ENCODE measurements at places on chromosomes 2 and 18.

DNA sequence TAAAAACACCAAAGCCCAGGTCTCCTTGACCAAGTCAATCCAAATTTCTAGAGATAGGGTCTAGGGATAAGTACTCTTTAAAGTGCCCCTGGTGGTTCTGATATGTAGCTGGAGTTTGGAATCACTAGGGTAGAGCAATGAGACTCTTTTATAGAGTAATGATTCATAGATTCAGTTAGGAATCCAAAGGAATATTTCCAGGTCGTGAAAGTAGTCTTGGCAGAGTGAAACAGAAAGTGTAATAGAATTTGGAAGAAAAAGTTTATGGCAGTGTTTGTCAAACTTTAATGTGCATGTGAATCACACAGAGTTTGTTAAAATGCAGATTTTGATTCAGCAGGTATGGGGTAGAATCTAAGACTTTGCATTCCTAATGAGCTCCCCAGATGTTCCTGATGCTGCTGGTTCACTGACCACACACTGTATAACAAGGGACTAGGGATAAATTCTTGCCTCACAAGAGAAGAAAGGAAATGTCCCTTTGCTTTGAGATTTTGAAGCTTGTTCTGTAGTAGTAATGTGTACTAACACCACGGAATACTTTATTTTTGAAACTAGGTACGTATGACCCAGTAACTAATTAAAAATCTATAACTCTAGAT lies 1.8 kb downstream of the UPP2 start:
- no peak overlapping the region for H3K4me3 ChIP-seq
- no peak for DNase-seq
- H3K4me1 ChIP-seq = no peaks in the 10 kb centered on the region

GRCh38 chr18:31603315-31603714 lies 11.6 kb downstream of the TTR start:
- H3K27me3 ChIP-seq = peaks cover 4% of the 10 kb centered on the region
- no peak overlapping the region for H3K4me3 ChIP-seq
- DNase-seq = no peak
- H3K4me1 ChIP-seq = no peaks in the 10 kb centered on the region
- no peaks in the 10 kb centered on the region for H3K36me3 ChIP-seq
- H3K27ac ChIP-seq = no peak overlapping the region

DNA sequence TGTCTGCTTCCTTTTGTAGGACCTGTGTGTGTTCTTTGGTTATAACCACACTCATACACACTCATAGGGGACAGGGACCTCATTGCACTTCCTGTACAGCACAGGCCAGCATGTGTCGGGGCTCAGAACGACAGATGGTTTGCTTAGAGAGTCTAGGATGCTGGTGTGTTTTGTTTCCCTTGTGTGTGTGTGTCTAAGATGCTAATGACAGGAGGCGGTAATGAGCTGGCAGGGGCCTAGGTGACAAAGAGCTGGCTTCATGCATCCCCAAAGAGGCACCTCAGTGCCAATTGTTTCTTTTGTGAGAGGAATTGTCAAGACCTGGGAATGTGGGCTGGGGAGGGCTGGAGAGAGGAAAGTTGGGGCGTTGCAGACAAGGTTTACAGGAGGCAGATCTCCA lies 66.6 kb downstream of the CELF4 start:
- DNase-seq = no peak
- H3K27ac ChIP-seq = no peak overlapping the region
- H3K36me3 ChIP-seq = no peaks in the 10 kb centered on the region

DNA sequence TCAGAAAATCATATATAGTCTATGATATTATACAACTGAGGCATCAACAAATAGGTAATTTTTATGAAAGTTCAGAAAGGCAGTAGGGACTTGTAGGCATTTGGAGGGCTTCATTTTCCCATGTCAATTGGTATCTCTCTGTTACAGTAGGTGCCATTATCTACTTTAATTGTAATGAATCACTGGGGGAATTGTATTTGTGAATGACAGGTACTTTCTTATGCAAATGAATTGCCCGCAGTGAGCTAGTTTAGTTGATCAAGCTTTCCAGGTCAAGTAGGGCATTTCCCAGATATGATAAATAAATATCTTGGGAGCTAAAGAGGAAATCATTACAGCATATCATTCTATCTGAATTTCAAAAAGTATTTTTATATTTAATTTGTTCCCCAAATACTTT lies 1116.3 kb downstream of the DPP10 start:
- no peaks in the 10 kb centered on the region for H3K27me3 ChIP-seq
- H3K4me1 ChIP-seq = no peaks in the 10 kb centered on the region
- H3K36me3 ChIP-seq = no peaks in the 10 kb centered on the region
- no peak for DNase-seq
- no peak overlapping the region for H3K27ac ChIP-seq

DNA sequence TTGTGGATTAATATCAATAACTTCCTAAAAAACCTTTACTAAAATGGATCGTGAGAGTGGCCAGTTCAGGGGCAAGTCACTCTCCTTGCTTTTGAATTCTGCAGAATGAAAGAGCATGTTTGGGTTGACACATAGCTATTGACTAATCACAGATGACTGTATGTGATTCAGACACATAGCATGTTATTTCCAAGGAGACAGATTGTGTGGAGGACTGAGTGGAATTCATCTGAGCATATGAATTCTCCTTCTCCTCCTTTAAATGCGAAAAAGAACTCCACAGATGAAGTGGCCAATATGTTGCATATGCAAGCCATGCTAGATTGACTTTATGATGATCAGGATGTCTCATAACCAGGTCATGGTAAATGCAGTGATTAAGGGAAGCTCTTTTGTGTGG lies 249.4 kb upstream of the FAM98A start:
- no peaks in the 10 kb centered on the region for H3K4me1 ChIP-seq
- no peak for DNase-seq
- H3K4me3 ChIP-seq = no peak overlapping the region
- H3K27ac ChIP-seq = no peak overlapping the region
- H3K27me3 ChIP-seq = no peaks in the 10 kb centered on the region
- no peaks in the 10 kb centered on the region for H3K36me3 ChIP-seq

DNA sequence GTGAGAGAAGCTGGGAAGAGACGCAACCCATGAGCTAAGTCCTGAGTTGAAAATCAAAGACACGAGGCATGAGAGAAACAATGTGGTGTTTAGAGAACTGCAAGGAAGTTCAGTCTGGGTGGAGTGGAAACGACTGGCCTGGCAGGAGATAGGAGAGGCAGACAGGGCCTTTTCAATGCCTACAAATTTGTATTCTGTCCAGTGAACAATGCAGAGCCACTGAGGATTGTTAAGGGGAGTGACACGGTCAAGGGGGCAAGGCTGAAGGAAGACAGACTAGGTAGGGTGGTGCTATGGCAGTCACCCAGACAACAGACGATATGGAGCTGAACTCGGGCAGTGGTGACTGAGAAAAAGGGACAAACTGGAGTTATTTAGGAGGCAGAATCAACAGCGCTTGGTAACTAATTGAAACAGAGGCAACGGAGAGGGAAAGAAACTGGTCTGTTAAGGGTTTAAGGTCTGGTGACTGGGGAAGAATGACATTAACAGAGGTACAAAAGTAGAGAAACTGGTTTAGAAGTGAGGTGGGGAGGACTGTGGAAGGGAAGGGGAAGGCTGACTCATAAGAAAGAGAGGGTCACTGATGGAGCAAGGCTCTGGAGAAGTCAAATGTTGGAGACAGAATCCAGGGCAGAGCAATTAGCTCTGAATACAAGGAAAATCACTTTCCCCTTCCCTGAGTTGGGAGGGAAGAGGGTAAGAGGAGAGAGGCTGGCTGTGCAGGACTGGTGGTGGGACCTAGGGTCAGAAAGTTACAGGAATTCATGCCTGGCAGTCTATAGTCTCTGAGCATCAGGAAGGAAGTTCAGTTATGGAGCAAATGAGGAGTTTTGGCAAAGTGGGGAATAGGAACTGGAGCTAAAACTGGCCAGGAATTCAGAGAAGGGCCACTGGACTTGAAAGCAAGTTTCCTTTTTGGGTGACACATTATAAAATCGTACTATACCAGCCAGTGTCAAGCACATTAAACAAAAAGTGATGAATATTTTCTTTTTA lies 63.4 kb upstream of the CHRNA1 start:
- DNase-seq = no peak
- H3K27ac ChIP-seq = no peak overlapping the region
- H3K27me3 ChIP-seq = no peaks in the 10 kb centered on the region
- H3K4me1 ChIP-seq = no peaks in the 10 kb centered on the region

- no peak for DNase-seq
- H3K27me3 ChIP-seq = peaks cover 4% of the 10 kb centered on the region
- no peak overlapping the region for H3K27ac ChIP-seq
- H3K4me1 ChIP-seq = no peaks in the 10 kb centered on the region
These were observed 2.0 kb downstream of the CSRNP3 start for GRCh38 chr2:165471349-165471950.

GRCh38 chr18:72830109-72830508 lies 37.7 kb downstream of the NETO1 start:
- H3K27ac ChIP-seq = no peak overlapping the region
- DNase-seq = no peak
- H3K36me3 ChIP-seq = peaks cover 5% of the 10 kb centered on the region

DNA sequence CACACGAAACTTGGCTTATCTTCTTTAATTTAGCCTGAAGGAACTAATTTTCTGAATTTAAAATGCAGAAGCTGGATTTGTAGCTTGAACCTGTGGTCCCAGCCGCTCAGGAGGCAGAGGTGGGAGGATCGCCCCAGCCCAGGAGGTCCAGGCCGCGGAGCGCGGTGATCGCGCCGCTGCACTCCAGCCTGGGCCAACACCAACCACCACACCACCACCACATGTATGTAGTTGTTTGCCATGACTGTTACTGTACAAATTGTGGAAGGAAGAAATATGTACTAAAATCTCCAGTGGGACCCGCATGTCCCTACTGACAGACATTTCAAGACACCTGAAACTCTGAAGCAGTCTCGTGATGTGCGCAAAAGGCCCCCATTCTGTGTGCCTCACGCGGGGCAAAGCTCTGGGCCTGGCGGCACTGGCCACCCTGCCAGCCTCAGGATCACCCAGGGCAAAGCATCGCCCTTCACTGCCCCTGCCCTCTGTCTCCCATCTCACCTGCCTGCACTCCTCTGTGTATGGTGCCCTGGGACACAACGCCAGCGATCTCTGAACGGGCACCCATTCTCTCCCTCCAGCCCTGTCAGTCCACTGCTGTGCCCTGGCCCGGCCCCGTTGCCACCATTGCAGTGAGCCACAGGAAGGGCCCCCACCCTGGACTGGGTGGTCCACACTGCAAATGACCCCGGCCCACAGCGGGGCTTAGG lies 10.1 kb upstream of the ADI1 start:
- H3K4me1 ChIP-seq = no peaks in the 10 kb centered on the region
- no peak overlapping the region for H3K4me3 ChIP-seq
- H3K27me3 ChIP-seq = no peaks in the 10 kb centered on the region
- no peak for DNase-seq

DNA sequence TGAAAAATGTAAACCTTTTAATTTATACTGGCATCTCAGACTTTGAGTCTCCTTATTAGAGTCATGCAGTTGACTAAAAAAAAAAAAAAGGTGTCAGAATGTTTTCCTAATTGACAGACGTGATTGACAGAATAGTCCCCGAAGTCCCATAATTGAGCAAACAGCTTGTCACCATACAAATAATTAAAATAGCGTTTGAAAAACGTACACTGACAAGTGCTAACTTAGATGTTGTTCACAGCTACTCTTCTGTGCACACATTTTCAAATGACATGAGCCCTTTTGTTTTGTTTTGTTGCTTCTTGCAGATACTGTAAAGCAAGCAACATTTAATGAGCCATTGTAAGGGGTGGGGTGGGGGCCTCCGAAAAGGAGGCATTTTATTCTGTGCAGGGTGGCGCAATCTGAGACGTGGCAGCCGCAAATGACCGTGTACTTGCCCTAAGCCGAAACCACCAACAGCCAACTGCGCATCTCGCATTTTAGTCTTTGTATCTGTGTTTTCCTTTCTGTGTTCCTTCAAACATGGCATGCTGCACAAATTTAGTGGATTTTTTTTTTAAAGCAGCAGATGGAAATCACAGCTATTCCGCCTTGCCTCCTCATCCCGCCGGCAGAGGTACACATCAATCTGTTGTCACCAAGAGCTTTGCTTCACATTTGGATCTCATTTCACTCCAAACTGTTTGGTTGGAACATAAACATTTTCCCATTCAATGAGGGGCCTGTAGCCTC lies 52.4 kb downstream of the LPIN1 start:
- no peak for DNase-seq
- H3K27ac ChIP-seq = no peak overlapping the region
- H3K27me3 ChIP-seq = no peaks in the 10 kb centered on the region

DNA sequence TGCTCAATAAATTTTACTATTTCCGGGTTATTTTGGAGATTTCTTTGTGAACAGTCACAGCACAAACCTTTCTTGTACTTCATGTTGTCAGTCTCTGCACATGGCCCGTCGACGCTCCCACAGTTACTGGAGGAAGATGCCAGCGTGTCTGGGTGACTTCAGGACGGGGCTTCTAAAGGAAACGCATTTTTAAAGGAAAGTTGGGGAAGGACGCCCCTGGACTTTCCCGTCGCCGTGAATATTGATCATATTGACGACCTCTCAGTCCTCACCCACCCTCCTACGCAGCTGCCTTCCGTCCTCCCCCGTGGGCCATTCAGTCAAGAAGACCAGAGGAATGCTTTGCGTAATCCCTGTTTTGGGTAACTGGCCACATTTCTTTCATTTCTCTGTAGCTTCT lies 71.1 kb upstream of the SNTG2 start:
- peaks cover 18% of the 10 kb centered on the region for H3K27me3 ChIP-seq
- H3K4me3 ChIP-seq = no peak overlapping the region
- H3K36me3 ChIP-seq = no peaks in the 10 kb centered on the region
- no peak for DNase-seq
- no peak overlapping the region for H3K27ac ChIP-seq
- no peaks in the 10 kb centered on the region for H3K4me1 ChIP-seq

GRCh38 chr2:9944330-9944758 lies 7.1 kb upstream of the GRHL1 start:
- no peaks in the 10 kb centered on the region for H3K36me3 ChIP-seq
- no peak overlapping the region for H3K4me3 ChIP-seq
- no peak overlapping the region for H3K27ac ChIP-seq
- H3K4me1 ChIP-seq = no peaks in the 10 kb centered on the region

DNA sequence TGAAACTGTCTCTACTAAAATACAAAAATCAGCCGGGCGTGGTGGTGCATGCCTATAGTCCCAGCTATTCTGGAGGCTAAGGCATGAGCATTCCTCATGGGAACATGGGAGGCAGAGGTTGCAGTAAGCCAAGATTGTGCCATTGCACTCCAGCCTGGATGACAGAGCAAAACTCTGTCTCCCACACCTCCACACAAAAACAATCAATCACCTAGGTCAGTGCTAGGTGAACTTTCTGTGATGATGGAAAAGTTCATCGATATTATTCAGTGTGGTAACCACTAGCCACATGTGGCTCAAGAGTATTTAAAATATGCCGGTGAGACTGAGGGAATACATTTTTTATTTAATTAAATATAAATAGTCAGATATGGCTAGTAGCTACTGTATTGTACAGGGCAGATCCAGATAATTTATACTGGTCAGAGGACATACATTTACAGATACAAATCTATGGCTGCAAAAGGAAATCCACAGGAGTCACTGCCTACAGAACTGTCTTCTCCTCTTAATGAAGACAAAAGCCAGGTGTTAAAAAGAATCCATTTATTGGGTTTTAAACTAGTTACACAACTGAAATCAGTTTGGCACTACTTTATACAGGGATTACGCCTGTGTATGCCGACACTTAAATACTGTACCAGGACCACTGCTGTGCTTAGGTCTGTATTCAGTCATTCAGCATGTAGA lies 3.9 kb upstream of the GPR75 start:
- no peak overlapping the region for H3K27ac ChIP-seq
- peaks cover 4% of the 10 kb centered on the region for H3K4me1 ChIP-seq
- H3K36me3 ChIP-seq = peaks cover 13% of the 10 kb centered on the region
- no peak overlapping the region for H3K4me3 ChIP-seq
- no peaks in the 10 kb centered on the region for H3K27me3 ChIP-seq

GRCh38 chr2:140257692-140258300 lies 1477.6 kb upstream of the NXPH2 start:
- no peak for DNase-seq
- no peak overlapping the region for H3K27ac ChIP-seq
- no peaks in the 10 kb centered on the region for H3K4me1 ChIP-seq
- H3K36me3 ChIP-seq = no peaks in the 10 kb centered on the region

Data from immature natural killer cell (primary cell).